ENCODE measurements at places on chromosomes 3 and 15.

DNA sequence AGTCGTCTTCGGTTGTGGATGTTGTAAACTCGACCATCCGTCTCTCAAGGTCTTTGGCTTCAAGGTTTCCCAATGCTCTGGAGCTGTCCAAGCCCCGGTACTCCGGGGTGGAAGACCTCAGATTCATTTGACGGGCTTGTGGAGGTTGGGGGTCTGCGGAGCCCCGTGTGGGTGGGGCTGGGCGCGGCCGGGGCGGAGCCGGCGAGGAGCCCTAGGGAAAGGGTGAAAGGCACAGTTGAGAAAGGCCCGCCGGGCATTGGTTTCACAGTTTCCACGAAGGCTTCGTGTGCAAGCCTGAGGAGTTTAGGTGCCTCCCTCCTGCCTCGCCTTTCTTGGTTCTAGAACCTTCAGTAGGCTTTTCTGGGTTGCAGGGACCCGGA lies 360 bp upstream of the MGA start:
- DNase-seq = no peak

DNA sequence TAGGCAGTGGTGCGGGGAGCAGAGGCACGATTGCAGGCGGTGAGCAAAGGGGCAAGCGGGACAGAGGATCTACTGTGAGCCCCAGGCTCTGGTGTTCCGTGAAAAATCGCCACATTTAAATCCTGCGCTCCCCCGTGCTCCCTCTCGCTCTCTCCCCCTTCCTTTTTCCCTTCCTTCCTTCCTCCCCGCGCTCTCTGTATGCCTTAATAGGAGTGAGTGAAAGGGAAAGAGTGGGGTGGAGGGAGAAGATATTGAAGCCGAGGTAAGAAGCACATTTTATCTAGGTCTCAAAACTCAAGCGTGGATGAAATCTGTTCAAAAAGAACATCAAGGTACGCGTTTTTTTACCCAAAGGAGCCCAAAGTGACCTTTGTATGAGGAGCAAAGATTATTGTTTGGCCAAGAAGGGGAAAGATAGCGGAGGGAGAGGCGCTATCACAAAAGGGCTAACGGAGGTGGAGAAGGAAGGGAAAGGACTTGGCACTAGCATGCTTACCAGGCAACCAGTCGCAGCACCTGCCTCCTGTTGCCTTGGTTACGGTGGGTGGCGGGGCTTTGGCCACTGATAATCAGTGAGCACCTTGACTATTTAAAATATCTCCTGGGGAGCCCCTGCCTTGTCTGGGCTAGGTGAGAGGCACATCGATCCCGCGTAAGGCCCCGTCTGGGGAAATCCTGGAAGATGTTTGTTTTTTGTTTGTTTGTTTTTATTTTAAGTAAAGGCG lies 14.9 kb upstream of the AEN start:
- no peak for DNase-seq

- DNase-seq = no peak
Measured at GRCh38 chr15:74855857-74856256, 12.9 kb upstream of the ULK3 start.

- DNase-seq = no peak
Measured at GRCh38 chr15:55601374-55601773, 13.2 kb upstream of the PYGO1 start.

- DNase-seq = peak; percentile 24
Measured at GRCh38 chr3:66138336-66139313, 82.2 kb upstream of the SLC25A26 start.

GRCh38 chr15:94100863-94101262 lies 130.5 kb upstream of the MCTP2 start:
- no peak for DNase-seq

DNA sequence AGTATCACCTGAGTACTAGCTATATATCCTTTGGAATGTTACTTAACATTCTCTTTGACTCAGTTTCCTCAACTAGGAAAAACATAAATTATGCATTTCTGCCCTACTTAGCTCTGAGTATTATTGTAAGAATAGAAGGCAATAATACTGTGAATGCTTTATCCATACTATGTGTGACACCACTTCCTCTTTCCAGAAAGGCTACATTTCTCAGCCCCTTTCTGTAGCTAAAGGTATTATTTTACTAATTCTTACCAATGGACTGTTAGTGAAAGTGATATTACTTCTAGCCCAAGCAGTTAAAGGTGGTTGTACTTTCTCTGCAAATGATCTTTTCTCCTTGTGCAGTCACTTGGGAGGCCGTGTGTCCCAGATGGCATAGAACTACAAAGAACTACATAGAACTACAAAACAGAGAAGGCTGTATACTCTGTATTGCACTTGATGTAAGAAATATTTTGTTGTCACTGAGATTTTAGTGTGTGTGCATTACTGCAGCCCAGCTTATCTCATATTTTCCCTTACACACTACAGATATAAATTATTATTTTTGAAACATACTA lies 35.1 kb downstream of the MYH15 start:
- no peak for DNase-seq

DNA sequence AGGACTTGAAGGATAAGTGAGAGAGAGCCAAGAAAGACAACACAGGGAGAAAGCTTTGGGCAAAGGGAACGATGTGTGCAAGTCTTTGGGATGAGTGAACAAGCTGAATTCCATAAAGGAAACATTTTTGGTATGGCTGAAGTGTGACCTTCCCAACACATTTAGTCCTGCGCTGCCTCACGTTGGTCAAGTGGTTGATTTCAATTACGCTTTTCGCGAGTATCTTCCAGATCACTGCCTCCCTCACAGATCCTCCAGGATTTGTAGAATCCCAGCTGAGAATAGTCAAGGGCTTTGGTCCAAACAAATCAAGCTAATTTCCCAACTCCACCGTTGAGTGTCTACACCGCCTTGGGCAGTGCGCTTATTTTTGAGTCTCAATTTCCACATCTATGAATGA lies 338.4 kb upstream of the ADAMTS9 start:
- no peak for DNase-seq

DNA sequence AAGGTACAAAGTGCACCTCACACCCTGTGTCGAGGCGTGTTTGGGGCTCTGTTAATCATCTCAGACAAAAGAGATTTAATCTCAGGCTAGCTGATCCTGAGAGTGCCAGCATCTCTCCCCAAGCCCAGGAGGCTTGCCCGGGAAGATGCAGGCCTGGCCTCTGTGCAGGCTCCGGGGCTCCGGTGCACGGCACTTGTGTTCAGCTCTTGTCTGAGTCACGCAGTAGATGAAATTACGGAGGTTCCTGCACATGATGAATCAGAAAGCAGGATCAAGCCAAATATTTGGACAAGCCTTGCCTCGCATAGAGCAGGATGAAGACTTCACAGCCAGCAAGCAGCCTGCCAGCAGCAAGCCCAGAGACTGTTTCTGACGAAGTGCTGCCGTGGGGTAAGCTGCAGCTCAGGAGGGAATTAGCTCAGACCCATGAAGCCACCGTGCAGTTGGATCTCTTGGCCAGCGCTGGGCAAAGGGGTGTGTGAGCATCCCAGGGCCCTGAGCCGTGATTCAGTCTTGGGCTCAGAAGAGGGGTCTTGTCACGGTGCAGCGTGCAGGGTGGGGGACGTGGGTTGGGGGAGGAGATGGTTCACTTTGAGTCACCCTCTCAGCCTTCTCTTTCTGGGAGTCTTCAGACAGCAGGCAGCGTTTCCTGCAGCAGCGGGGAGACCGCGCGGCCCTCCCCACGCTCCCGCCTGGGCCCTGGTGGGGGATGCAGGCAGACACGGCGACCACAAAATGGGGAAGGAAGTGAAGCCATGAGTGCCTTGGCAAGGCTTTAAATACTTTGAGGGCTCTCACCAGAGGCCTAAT lies 89.2 kb upstream of the MEF2A start:
- DNase-seq = no peak

GRCh38 chr3:187615630-187616029 lies 54.6 kb downstream of the SST start:
- DNase-seq = no peak

GRCh38 chr3:52892290-52892624 lies 5.1 kb downstream of the STIMATE start:
- no peak for DNase-seq

- DNase-seq = no peak
Measured at GRCh38 chr3:95911767-95912166, 902.6 kb upstream of the EPHA6 start.

GRCh38 chr15:57092252-57092651 lies 173.8 kb downstream of the TCF12 start:
- no peak for DNase-seq

DNA sequence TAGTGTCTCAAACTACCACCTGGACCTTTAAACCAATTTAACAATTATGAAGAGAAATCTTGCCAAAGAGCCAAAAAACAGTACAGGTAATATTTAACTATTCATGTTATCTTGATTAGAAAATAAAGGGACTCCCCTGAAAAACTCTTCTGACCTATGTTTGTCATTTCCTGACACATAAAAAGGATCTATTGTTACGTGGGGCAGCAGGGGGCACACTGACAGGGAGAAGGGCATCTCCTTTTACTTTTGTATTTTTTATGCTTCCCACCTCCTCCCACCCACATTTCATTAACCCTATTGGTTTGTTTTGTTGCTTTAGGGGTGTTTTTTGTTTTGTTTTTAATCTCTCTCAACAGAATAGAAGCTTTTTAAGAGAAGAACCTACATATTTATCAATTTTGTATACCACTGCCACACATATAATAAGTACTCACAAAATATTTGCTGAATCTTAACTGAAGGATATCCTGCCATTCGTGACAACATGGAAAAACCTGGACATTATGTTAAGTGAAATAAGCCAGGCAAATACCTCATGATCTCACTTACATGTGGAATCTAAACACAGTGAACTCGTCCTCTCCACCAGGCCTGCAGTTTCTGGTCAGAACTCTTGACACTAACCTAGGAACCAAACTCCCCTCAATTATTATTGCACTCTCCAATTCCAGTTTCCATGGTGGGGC lies 17.7 kb downstream of the STAG1 start:
- DNase-seq = no peak

GRCh38 chr3:102529452-102529851 lies 94.6 kb downstream of the ZPLD1 start:
- no peak for DNase-seq

DNA sequence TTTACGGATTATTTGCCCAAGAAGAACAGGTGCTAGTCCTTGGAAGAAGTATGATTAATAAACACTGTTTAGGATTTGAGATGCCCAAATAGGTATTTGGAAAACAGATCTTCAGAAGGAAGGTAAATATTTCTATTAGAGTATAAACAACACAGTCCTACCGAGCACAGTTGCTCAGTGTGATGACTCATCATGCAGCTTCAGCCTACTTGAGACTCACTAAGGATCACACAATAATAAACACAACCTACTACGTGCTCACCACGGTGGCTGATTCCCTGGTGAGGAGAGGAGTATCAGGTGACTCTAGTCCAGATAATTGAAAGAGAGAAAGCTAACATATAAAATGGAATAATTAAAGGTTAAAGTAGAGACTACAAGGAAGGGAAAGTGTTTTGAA lies 72.0 kb downstream of the PDZRN3 start:
- DNase-seq = no peak

DNA sequence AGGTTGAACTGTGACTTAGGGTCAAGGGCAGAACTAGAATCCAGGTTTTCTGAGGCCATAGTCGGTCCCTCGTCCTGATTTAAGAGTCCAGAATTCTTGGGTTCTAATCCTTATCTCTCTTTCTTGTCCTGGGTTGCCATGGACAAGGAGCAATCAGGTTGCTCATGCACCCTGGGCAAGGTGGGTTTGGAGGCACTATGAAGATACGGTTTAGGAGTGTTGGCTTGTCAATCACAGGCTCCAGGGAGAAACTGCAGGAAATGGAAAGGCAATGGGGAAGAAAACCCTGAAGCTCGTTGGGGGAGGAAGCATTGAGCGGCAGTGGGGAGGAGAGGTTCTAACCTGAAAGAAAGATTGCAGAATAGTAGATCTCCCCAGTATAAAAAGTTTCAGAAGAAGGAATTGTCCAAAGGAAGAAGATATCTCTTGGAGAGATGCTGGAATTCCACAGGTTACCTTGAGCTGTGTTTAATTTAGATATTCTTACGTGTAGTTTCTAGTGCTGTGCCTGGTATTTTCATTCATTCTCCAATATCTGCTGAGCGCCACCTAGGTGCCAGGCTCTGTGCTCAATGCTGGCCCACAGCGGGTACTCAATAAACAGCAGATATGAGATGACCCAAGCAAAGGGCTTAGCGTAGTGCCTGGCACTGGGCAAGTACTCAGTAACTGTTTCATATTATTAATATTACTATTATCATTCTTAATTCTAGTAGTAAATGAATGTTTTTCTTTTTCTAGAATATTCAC lies 2.0 kb downstream of the ACAN start:
- peak; percentile 22 for DNase-seq

DNA sequence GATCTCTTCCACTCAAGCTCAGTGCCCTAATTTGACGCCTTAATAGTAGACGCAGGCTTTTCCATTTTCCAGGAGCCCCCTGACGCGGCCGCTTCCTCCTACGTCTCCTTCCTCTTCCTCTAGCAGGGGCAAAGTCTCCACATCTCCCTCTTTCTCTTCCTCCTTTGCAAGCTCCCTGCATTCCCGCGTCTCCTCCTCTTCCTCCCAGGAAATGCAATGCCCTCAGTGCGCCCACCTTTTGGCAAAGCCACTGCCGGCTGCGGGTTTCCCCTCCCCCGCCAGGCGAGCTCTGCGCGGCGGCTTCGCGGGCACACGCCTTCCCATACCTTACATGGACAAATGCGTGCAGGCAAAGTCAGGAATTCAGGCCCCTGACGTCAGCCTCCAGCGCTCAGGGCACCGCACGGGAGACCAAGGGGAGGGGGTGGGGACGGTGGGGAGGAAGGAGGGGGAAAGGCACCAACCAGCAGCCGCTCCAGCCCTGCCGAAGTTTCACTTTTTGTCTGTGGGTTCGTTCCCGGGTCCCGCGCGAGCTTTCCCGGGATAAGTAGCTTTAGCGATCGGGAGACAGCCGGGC lies 432 bp upstream of the LPP start:
- peak; percentile 62 for DNase-seq
